ENCODE measurements at places on chromosomes 6 and 20.

GRCh38 chr6:153357391-153357790, 226.3 kb upstream of the RGS17 start:
- no peak for DNase-seq

- peak; percentile 85 for DNase-seq
Observed at GRCh38 chr6:44151348-44152108, 7.1 kb upstream of the CAPN11 start.

DNA sequence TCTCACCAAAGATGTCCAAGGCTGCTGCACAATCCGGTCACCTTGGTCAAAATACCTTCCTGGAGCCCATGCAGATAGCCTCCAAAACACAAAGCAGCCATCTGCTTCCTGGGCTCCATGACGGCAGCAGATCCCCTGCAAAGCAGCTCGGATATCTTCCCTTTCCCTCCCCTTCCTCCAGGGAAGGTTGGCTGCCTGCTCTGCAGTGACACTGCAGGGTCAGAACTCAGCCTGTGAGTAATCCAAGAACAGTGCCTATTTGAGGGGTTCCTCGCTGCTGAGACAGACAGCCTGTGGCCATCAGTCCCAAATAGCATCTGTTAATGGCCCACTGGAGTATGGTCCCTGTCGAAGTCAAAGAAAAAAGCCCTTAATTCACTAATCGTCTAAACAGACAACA, 270.8 kb downstream of the PREX1 start:
- no peak for DNase-seq

GRCh38 chr20:54079652-54080051, 9.3 kb upstream of the BCAS1 start:
- no peak for DNase-seq

GRCh38 chr20:38878866-38879265, 47.4 kb upstream of the FAM83D start:
- DNase-seq: no peak

DNA sequence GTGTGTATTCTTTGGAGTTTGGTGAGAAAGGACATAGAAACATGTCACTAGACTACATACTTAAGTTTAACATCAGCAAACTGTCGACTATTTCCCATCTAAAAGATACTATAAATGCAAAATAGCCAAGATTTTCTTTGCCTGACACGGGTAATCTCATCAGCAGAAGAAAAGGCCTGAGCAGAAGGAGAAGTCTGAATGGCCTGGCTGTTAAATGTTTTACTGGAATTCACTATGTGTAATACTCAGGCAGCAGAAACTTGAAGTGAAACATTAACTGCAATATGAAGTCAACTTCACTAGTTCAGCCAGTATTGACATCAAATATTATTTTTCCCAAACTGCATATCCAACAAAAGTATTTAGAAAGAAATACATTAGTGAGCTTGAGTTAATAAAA, 6.4 kb upstream of the DSE start:
- DNase-seq: no peak

GRCh38 chr6:47130086-47130485, 88.0 kb upstream of the ADGRF1 start:
- DNase-seq: peak; percentile 70

DNA sequence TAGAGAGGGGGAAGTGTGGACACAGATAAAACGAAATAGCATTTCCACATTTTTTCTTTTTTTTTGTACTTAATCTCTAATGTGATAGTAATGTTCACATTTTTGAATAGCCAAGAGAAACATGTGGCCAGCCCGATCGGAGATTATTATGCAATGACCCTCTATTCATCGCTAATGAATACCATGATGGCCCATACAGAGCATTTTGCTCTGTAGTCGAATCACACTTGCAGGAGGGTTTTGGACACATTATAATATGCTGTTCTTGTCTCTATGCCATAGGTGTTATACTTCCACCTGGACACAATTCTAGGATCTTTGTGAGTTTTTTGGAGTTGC, 60.1 kb downstream of the MTHFD1L start:
- no peak for DNase-seq

- no peak for DNase-seq
Observed at GRCh38 chr6:132937466-132937906, 123.1 kb downstream of the RPS12 start.

DNA sequence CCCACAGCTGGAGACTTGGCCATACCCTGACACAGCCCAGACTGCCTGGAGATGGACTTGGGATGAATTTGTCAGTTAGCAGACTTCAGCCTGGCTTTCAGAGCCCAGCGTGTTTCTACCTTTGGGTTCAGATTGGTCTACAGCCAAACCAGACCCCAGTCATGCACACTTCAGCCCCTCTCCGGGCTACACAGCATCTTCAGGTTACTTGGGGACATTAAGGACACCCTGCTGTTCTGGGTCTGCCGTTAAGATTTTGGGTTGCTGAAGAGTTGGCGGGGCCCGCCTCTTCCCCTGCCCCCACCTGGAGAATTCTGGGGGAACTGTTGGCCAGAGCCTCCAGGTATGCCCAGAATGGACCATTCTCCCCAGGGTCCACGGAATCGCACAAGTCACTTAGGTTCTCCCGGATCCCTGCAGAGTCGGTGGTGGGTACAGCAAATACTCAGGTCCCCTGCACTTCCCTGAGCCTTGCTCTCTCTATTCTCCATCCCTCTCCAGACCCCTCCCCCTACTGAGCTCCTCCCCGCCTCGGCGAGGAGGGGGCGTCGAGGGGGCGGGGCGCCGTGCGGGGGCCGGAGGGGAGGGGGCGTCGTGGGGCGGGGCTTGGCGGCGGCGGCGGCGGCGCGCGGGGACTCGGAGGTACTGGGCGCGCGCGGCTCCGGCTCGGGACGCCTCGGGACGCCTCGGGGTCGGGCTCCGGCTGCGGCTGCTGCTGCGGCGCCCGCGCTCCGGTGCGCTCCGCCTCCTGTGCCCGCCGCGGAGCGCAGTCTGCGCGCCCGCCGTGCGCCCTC, at the start of gene PTK7:
Gene PTK7, plus strand, starts transcription at position 645 of the 794 bp plus-strand sequence. CDS start 175 bp downstream, outside the sequence.
- no peak for DNase-seq

DNA sequence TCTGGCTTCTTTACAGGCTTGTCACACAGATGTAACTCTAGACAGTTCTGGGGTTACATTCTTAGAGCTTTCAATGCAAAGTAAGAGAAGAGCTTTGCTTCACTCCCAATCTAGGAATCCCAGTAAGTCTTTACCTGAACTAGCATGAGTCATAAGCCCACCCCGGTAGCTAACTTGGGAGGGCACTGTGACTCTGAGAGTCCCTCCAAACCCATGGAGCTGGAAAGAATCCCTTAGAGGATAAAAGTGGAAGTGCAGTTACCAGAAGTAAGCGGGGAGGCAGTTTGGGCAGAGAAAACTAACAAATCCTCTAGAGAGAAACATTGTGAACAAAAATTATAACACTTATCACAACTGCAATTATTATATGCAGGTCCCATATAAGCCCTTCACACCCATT, 84.0 kb upstream of the SMLR1 start:
- no peak for DNase-seq

All from sigmoid colon (tissue), 7 donors.